Forelimb muscle (tissue), 1 donor: ENCODE measurements at places on chromosomes 16 and 17. TPM values are rescaled to one million over a fixed set of nuclear protein-coding genes. Genes with fewer than 3 reads are reported as not detected.

Gene HBZ
- polyA plus RNA-seq, result 4.9 TPM

Gene ETV4
- polyA plus RNA-seq, result 5.4 TPM

DNA sequence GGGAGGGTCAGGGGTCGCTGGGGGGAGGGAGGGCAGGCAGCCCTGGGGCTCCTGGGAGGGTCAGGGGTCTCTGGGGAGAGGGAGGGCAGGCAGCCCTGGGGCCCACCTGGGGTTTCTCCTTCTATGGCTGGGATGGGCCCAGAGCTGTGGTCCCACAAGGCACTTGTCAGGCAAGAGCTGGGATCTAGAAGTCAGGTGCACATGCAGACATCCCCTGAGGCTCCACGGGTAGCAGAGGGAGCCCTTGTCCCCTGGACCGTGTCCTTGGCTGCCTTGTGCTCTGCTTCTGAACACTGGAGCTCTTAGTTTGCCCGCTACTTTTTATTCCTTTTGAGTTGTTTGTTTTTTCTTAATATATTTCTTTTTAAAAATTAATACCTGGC lies 1.8 kb downstream of the TUBB3 start:
- DNase-seq, result no peak

- DNase-seq, result no peak
These were observed 1343.6 kb downstream of the TP53TG3F start for GRCh38 chr16:34802848-34803599.

DNA sequence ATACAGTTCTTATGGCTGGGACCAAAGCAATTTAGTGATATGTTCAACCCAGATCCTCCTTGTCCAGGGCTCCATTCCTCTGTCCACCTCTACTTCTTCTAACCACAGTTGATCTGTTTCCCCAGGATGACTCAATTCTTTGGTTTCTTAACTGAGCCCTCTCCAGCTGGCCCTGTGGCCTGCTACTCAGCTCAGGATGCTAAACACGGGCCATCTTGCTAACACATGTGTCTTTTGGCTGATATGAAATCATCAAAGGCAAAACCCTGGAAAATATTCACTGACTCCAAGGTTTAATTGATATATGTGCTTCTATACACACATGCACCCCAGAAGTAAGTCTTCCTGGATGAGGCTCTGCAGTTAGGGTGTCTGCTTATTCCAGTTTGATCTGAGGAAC lies 43.8 kb downstream of the SHISA6 start:
- DNase-seq, result no peak

GRCh38 chr17:43215341-43215740 lies 3.7 kb downstream of the TMEM106A start:
- DNase-seq, result no peak

DNA sequence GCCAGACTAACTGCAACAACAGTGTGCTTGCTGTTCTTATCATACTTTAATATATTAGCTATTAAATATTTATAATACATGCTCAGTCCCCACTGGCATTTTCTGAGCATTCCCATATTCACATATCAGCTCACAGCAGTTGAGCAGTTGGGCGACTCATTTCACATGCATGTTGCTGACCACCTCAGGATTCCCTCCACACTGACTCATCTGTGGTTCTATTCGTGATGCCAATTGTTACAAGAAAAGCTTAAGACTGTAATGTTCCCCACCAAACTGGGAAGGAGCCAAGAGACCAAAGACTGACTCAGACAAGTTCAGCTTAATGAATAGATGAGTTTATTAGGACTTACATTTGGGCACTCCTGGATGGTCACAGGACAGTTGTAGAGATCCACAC lies 100.3 kb upstream of the KIF2B start:
- DNase-seq, result no peak
